GM12865 (cell line): ENCODE measurements at places on chromosomes 7 and 10.

DNA sequence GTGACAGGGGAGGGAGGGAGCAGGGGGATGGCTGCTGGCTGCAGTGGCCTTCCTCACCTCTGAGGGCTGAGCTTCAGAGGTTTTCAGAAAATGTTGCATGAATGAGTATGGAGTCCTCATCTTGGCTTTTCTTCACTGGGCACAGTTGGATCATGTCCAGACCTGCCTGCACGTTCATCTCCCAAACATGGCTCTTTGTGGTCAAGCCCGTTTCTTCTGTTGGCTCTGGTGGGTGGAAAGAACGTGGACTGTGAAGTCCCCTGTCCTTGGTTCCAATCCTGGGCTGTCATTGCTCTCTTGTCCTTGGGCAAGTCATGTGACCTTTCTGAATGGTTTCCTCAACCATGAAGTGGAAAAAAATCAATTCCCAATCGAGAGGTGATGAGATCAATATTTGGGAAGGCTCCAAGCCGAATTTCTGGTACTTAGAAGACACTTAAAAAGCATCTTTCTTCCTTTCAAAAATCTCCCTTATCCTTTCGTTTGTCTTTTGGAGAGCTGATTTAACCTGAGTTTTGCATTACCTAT, 34.5 kb downstream of the TSPAN14 start:
- DNase-seq: no peak

GRCh38 chr7:75789361-75789924, 17.4 kb upstream of the CCL26 start:
- no peak for DNase-seq

DNA sequence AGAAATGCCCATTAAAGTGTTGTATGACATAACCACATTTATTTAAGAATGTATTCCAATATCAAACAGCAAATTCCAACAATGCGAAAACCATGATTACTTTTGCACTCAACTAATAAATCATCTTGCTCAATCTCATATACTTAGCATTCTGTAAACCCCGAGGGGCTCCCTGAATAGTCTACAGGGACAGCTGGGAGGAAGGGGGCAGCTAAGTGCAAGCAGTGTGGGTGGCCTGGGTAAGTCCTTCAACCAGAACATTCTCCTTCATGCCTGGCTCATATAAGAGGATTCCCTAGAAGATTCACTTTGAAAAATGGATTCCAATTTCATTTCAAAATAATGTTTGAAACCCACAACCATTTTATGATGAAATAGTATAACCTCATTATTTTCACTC, 355.5 kb downstream of the CDC14C start:
- DNase-seq: no peak

GRCh38 chr10:128714644-128715415, 588.6 kb upstream of the MKI67 start:
- DNase-seq: no peak

DNA sequence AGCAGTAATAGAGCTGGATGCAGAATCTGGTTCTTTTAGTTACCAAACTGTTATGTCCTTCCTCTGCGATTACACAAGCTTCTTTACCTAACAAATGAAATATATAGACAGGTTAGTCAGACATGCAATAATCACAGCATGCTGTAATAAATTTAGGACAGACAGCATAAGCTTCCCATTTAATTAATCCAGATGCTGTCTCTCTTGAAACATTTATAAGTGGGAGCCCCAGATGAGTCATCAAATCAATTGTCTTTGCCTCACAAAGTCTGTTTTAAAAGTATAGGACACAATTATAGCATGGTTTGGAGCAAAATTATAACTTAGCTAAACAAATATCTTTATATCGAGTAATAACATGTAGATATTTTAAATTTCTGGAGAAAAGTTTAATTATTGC, 1.6 kb downstream of the CDNF start:
- no peak for DNase-seq

DNA sequence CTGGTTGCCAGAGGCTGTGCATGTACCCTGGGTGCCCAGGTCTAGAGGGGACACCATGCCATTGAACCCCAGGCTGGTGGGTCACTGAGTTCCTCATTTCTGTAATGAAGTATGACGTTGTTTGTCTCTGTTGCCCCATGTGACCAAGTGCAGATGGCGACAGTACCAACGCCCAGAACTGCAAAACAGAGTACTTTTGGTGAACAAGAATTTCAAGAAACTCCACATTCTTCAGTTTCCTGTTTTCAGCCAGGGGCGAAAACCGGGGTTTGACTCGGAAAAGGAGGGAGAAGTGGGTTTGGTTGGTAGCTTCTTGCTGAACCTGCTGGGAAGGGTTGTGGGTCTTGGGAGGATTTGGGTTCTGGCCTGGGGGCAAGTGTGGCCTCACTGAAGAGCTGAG, 18.2 kb downstream of the CYP17A1 start:
- no peak for DNase-seq

GRCh38 chr7:101857358-101857811, 40.0 kb downstream of the CUX1 start:
- peak; percentile 77 for DNase-seq

GRCh38 chr10:93580828-93581227, 14.4 kb downstream of the FFAR4 start:
- DNase-seq: no peak

GRCh38 chr10:82742478-82742877, 867.5 kb downstream of the NRG3 start:
- no peak for DNase-seq

DNA sequence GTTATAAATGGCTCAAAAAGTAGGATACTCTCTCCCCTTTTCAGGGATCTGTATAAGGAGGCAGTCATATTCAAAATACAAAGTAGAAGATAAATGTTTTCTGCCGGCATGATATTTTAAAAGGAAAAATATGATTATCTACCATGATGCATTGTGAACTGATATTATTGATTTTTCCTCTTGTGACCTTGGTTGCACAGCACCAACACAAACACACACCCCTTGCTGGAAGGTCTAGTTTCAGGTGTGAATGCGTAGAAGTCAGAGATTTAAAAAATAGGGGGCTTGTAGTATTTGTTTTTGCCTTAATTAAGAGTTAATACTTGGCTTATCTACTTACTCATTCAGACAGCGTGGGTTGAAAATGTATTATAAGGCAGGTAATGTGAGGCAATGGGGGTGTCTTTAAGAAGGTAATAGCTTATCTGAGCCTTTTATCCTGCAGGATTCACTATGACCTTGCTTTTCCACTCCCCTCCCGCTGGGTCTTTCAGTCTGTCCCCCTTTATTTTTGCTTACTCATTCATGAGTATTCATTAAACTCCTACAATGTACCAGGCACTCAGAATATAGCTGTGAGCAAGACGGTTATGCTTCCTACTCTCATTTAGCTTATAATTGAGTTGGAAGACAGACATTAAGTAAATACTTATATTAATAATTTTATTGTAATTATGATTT, 390.6 kb downstream of the SDK1 start:
- no peak for DNase-seq

GRCh38 chr7:157528785-157529341, 192.1 kb downstream of the DNAJB6 start:
- no peak for DNase-seq

DNA sequence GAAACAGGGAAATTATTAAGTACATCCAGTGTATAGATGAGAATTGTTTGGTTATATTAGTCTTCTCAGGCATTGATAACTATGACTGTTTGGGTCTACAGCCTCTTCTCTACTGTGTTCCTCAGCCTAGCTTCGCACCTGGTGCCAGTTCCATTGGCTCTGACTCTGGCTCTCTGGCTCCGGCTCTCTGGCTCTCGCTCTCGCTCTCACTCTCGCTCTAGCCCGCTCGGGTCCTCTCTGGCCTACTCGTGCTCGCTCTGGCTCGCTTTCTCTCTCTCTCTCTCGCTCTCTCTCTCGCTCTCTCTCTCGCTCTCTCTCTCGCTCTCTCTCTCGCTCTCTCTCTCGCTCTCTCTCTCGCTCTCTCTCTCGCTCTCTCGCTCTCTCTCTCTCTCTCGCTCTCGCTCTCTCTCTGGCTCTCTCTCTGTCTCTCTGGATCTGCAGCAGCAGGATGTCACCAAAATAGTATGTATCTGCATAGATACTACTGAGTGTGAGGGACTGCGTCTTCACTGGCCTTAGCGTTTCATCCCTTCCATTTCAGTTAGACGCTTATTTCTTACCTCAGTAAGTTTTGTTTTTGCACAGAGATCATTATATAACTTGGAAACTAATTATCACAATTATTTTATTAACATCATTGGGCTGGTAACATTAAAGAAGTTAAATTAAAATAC, 6.5 kb upstream of the SSBP1 start:
- no peak for DNase-seq

- DNase-seq: peak; percentile 57
Measured at GRCh38 chr10:123614888-123615287, 51.3 kb upstream of the GPR26 start.

- DNase-seq: peak; percentile 52
Measured at GRCh38 chr7:98314469-98314868, 33.0 kb downstream of the BRI3 start.

- DNase-seq: no peak
Measured at GRCh38 chr10:132452216-132452650, 55.2 kb downstream of the PWWP2B start.

GRCh38 chr7:42744746-42745145, 167.1 kb downstream of the C7orf25 start:
- DNase-seq: no peak

- no peak for DNase-seq
Measured at GRCh38 chr7:12488341-12488740, 82.2 kb upstream of the SCIN start.

DNA sequence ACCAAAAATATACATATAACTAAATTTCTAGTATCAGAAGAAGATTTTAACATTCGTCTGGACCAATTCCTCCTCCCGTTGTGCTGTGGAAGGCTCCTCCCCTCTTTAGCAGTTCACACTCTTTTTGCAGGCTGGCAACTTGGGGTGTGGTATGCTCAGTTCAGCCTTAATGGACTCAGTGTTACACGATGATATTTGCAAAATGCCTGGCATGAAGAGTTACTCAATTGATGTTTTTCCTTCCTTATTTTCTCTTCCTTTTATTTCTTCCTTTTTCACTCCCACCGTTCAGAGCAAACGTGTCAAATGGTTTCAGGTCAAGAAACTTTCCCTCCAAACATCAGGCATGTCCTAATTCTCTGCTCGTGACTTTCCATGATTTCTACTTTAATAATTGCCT, 248.3 kb downstream of the PHF14 start:
- no peak for DNase-seq

GRCh38 chr10:1185911-1186682, 129.9 kb downstream of the WDR37 start:
- no peak for DNase-seq

DNA sequence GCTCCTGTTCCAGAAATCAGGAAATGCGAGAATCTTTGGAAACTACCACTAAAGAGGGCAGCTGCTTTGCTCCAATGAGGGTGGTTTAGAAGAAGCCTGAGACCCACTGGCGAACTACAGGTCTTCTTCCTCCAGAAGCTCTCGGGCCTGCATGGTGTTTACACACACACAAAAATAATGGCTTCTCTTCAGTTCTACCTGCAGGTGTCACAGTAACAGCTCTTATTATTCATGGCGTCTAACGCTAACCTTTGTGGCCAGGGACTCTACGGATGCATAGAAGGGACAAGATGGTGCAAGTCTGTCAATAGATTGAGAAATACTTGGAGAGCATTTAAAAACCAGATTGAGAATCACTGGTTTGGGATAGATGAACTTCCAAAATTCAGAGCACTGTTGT, 22.4 kb downstream of the GPR141 start:
- DNase-seq: no peak

DNA sequence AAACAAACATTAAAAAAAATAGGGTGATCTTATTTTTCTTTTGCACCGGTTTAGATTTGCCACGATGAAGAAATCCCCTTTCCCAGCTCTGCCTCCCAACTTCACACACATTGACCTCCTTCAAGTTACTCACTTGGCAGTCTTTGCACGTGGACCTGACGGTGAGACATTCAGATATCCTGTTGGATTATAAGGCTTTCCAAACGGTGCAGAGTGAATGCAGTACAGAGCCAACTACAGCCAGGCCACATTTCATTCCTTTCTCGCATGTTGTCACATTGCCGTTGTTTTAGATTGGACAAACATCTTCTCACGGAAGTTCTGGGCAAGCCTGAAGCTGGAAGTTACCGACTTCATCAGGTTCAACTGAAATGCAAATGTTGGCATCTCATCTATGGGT, 159.2 kb downstream of the HDAC9 start:
- no peak for DNase-seq

DNA sequence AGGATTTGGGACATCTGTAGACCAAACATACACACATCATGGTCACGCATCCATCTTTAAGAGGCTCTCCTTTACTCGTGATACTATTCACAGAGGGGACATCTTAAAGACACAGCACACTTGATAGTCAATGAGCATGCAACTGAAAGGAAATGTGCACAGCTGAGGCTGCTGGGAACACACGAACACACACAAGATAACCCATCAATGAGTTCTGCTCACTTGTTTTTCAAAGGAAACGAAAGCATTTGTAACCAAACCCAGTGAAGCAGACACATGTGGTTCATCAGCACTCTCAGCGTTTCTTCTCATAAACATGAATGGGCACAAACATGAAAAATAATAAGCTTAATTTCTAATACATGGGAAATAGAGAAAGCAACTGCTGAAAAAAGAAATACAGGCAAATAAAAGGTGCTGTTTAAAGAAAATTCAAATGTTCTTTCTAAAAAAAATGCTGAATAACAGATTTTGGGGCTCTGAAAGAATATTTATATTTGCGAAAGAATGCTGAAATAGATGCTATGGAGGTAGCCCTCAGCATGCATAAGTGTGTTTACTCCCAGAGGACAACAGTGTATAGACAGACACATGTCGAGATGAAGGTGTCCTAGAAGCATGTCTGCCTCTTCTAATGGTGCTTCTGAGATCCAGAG, 59.7 kb upstream of the LAMB4 start:
- peak; percentile 81 for DNase-seq

- DNase-seq: no peak
Measured at GRCh38 chr10:75935240-75935639, 503.8 kb downstream of the LRMDA start.

DNA sequence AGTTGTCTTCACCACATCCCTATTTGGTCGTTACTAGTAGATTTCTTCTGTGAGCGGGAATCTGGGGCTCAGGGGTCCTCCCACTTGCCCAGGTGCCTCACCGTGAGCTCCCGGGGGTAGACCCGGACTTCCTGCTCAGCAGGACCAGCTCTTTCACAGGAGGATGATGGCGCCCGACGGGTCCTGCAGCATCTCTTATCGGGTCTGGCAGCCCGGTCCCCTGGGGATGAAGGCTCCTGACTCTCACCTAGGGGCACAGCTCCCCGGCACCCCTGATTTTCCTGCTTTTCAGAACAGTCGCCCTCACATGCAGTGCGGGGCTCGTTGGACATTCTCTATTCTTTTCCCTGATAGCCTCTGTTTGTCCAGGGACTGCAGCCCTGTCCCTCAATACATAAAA, 33.0 kb upstream of the SHH start:
- no peak for DNase-seq

DNA sequence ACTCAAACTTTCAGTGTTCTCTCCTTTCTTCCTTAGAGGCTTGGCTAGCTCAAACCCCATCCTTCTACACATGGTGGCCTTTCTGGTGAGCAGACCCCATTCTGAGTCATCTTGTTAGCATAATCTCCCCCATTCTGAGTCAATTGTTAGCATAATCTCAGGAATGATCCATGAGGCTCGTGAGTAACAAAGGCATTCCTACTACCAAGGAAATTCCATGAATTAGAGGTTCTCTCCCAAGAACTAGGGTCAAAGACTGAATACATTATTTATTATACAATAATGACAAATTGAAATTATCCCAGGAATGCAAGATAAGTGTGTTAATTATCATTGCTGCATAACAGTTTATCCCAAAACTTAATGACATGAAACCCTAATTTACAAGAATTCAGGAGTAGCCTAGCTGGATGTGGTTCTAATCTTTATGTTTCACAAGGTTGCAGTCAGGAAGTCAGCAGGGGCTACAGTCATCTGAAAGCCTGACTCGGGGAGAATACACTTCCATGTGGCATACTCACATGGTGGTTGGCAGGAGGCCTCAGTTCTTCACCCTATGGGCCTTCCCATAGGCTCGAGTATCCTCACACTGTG, 100.2 kb downstream of the MMRN2 start:
- no peak for DNase-seq
